ENCODE measurements at places on chromosomes 16 and 17. TPM values are rescaled to one million over a fixed set of nuclear protein-coding genes. Genes with fewer than 3 reads are reported as not detected.

Gene INO80E
- total RNA-seq, result 107 TPM

Gene TPPP3
- total RNA-seq, result 7.5 TPM

Gene TLCD2
- 1.9 TPM for total RNA-seq

Gene TACO1
- total RNA-seq, result 52.7 TPM

Gene DVL2
- 44.5 TPM for total RNA-seq

Gene LGALS9C
- not detected for total RNA-seq

Gene HELZ
- total RNA-seq, result 12.6 TPM

Gene JPH3
- total RNA-seq, result 2.4 TPM

Gene SPHK1
- total RNA-seq, result 55.5 TPM

Gene KRT31
- not detected for total RNA-seq

Gene ABCA8
- 0.40 TPM for total RNA-seq

Gene ZFP90
- total RNA-seq, result 7.2 TPM

Gene RAB26
- total RNA-seq, result 4.2 TPM

Gene GAST
- not detected for total RNA-seq

Gene MEIOC
- total RNA-seq, result 3.0 TPM

Gene VPS25
- 121 TPM for total RNA-seq

Gene PDE6G
- 1.9 TPM for total RNA-seq

Gene ZCCHC14
- 9.4 TPM for total RNA-seq
